GM12865 (cell line): ENCODE measurements at places on chromosomes 1 and 21.

- DNase-seq: no peak
Observed at GRCh38 chr1:10253755-10254154, 43.4 kb downstream of the KIF1B start.

GRCh38 chr21:16842696-16843035 is 670.2 kb upstream of the CXADR start:
- DNase-seq: no peak

DNA sequence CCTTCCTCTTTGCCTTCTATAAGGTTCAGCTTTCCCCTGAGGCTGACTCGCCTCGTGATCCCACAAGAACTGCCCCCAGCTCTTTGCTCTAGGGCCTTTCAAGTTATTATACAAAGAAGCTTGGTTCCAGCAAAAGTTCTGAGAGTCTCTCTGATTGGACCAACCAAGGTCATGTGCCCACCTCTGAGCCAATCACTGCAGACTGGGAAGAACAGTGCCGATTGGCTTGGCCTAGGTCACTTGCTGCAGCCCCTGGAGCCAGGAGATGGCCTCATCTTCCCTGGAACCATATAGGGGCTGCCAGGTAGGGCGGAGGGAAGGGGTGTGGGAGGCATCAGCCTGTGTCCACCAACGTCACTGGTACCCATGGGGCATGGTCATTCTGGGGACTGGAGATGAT is 22.8 kb downstream of the TAS1R2 start:
- DNase-seq: no peak

DNA sequence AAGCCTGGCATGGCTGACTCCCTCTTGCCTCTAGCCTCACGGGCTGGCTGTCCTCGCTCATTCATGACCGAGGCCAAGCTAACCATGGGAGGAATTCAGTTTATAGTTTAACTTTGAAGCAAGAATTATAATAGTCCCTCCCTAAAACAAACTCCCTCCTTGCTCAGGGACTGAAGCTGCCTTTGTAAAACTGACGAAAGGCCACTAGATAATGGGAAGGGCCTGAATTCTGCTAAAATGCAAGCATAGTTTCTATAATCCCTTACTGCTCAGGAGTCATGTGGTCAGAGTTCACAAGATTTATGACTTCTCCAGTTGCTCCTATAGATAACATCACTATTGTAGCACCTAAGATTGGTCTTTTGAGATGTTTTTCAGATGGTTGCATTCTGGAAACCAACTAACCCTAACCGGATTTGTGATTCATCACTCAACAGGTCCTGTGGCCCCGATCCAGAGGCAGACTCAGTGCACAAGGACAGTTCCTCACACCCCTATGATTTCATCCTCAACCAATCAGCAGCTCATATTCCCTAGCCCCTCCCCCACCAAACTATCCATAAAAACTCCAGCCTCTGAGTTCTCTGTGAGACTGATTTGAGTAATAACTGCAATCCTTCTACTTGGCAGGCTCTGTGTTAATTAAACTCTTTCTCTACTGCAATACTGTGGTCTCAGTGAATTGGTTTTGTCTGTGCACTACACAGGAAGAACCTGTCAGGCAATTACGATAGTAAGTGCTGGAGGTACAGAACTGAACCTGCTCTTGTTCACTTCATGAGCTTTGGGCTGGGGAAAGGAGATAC is 26.4 kb downstream of the HHIPL2 start:
- no peak for DNase-seq

GRCh38 chr1:84344286-84344685 is 42.8 kb downstream of the SAMD13 start:
- no peak for DNase-seq

GRCh38 chr1:216935901-216936300 is 212.7 kb upstream of the ESRRG start:
- DNase-seq: no peak

GRCh38 chr1:213200630-213201029 is 149.6 kb downstream of the RPS6KC1 start:
- no peak for DNase-seq

GRCh38 chr21:31235671-31236450 is 108.2 kb downstream of the TIAM1 start:
- DNase-seq: no peak

DNA sequence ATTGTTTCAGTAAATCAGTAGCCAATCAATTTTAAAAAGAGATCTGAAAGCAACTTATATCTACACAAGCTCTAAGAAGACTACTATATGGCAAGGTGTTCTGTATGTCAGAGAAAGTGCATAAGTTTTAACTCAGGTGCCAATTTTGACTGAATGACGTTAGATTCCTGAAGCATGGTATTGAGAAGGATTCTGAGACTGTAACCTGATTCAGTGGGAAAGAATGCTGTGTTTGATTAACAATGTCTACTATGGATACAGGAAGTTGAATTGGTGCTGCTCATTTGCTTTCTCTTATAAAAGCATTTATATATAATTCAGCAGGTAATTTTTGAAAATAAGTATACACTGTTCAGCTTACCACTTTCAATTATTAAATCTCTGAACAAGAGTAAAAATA is 156.3 kb downstream of the PAPPA2 start:
- no peak for DNase-seq

GRCh38 chr1:51675177-51675780 is 58.4 kb downstream of the OSBPL9 start:
- no peak for DNase-seq

DNA sequence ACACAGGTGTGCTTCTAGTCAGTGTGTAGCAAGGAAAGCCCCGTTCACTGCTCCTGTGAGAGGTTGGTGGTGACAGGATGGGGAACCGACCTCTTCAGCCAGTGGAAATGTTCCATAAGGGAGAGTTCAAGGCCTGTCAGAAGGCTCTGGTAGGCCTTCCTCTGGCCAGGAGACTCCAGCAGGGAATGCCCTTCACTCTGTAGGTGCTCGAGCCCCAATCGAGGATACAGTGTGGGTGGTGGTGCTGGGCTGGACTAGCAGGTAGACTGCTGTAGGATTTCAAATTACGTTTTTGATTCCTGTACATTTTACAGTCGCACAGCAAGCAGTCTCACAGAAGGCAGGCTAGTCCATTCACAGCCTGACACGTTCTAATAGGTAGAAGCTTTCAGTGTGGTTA is 37.8 kb downstream of the NCF2 start:
- DNase-seq: no peak
